ENCODE measurements at places on chromosomes 2 and 18. TPM values are rescaled to one million over a fixed set of nuclear protein-coding genes. Genes with fewer than 3 reads are reported as not detected.

The QPCT gene
- total RNA-seq: 43.6 TPM

The TRAPPC8 gene
- total RNA-seq: 54.8 TPM

The CAPN14 gene
- total RNA-seq: 0.12 TPM

The COLEC12 gene
- total RNA-seq: 13.2 TPM

The CGREF1 gene
- 6.2 TPM for total RNA-seq

The RGPD3 gene
- 0.37 TPM for total RNA-seq

The NOTO gene
- total RNA-seq: not detected

The NEB gene
- total RNA-seq: 0.12 TPM

Measured in uterine smooth muscle cell (primary cell).